NCI-H526 (cell line): ENCODE measurements at places on chromosomes 1 and 21.
A peak's percentile ranks its signal among the peaks of the same experiment; 100 is the strongest.

- peak; percentile 21 for DNase-seq
Measured at GRCh38 chr1:188128761-188129160, 1300.0 kb downstream of the PLA2G4A start.

DNA sequence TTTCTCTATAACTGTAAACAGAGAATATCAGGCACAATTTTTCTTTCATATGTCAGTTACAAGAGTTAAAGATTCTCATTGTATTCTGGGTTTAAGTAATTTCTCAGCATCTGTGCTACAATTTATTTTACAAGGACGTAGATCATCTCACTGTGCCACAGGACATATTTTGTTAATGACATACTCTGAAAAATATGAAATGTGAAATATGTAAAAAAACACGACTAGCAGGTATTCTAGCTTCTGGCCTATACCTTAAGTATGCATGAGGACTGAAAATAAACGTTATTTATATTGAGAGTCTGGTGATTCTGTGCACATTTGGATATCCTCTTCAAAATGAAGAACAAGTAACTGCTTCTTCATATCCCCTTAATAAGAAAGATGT lies 308.8 kb downstream of the BRINP3 start:
- no peak for DNase-seq

GRCh38 chr1:9100471-9101043 lies 28.3 kb downstream of the GPR157 start:
- DNase-seq: no peak

GRCh38 chr1:9782116-9782751 lies 41.5 kb downstream of the CLSTN1 start:
- DNase-seq: no peak

GRCh38 chr1:60223158-60223557 lies 149.6 kb upstream of the C1orf87 start:
- no peak for DNase-seq

DNA sequence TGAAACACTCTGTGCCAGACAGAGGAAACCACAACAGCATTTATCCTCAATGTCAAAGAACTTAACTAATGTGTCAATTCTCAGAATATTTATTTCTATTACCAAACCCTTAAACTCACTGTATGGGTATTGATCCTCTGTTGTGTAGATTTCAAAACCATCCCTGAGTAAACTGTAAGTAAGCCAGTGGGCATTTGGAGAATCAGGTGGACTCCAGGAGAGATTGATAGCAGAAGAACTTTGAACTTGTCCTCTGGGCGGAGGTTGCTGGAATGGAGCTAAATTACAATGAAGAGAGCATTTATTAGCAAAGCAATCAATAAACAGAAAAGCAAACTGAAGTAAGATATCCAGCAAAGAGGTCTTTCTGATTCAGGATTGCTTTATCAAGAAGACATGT lies 216.1 kb downstream of the USH2A start:
- no peak for DNase-seq

DNA sequence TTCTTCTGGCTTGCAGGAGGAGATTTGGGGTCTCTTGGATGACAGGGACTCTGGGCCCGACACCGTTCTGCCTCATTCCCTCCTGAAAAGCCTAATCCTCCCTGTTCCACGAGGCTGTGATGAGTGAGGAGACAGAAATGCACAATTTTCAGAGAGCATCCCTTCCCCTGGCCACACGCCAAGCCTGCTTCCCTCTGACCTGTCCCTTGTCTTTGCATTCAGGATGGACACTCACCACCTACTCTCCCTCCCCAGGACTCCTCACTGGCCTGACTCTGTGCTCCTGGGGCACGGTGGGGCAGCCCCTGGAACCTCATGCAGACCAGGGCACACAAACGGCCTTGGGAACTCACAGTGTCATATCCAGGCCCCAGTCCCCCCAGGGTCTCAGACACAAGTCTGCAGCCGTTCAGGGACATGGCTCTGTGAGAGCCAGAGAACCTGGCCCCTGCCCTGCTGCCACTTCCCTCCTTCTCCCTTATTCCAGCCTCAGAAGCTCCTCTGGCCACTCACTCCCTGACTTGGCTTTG lies 3.5 kb upstream of the PRAMEF12 start:
- no peak for DNase-seq

DNA sequence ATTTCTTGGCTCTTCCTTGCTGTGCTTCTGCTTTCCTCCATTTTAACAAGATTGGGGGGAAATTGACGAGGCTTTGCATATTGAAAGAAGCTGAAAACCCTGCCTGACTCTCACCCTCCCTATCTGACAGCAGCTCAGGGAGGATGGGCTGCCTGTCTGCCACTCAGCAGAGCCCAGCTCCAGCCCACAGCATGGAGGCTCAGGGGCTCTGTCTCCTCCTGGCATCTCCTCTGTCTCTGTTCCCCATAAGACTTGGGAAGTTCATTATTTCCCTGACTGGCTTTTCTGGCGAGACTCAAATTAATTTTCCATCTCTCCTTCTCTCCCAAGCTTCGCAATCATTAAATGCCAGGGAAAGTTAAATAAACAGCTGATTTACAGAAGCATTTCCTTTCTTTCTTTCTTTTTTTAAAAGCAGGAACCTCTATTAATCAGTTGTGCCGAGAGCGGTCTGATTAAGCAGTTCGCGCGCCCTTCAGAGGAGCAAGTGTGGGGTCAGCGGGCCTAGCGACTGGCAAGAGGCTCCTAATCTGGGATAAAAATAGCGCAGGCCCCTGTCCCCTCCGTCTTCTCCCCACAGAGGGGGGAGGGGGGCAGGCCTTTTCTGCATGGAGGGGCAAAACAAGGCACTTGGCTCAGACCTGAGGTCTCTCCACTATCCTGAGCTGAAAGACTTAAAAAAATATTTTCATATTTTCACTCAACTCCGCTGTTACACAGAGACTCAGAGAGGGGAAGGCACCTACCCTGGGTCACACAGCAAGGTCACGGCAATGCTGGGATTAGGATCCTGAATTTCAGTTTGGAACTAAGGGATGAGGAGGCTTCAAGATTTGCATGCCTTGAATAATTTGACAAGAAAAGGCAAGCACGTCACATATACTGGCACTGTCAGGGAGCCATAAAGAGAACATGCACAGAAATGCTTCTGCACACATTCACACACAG lies 170.4 kb downstream of the ACTL8 start:
- DNase-seq: peak; percentile 36

DNA sequence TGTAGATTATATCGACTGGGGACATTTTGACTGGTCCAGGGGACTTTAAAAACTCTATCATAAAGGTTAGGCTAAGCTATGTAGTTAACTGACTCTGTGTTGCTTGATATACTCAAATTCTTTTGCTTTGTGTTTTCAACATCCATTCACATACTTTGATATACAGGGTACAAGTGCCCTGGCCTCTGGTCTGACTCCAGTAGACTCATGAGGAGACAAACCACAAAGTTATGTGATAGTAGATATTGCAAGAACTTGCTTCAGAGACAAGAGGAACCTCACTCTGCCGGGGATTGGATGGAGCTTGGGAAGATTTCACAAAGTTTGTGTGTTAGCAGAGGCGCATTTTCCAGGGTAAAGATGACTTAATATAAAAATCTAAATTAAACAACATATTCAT lies 1.3 kb downstream of the GORAB start:
- DNase-seq: no peak

GRCh38 chr1:228986093-228986904 lies 251.0 kb downstream of the RHOU start:
- no peak for DNase-seq

GRCh38 chr1:30300669-30301068 lies 422.7 kb downstream of the MATN1 start:
- DNase-seq: no peak

DNA sequence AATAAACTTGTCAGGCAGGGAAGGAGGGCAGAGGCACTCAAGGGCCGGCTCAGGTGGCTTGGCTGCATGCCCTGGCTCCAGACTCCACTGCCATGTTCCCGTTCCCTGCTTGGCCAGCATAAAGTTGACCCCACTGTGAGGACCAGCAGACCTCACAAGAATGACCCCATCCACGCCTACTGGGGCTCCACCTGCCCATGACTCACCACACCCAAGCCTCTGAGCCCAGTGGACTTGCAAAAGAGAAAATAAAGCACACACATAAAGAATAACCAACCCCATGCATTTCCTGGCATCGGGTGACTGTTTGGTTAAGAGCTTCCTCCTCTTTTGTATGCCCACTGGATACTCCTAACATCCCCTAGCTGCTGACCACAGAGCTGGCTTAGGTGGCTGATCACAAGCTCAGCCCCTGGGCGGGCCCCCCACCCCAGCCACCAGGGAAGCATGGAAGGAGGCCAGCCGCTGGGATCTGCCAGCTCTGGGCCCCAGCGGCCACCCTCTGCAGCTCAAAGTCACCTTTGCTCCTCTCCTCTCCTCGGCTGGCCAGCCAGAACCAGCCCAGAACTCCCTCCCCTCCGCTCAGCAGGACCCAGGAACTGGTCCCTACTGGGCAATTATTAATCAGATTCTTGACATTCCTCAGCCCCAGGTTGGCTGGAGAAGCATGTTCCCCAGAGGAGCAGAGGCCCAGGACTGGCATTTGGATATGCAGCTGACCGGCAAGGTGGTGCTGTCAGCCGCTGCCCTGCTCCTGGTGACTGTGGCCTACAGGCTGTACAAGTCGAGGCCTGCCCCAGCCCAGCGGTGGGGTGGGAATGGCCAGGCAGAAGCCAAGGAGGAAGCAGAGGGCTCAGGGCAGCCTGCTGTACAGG lies at the start of gene KLHDC7A:
TSS of gene KLHDC7A (plus strand) at position 616 of the 875 bp plus-strand sequence. CDS start at position 668, 52 bp downstream.
- DNase-seq: peak; percentile 81

DNA sequence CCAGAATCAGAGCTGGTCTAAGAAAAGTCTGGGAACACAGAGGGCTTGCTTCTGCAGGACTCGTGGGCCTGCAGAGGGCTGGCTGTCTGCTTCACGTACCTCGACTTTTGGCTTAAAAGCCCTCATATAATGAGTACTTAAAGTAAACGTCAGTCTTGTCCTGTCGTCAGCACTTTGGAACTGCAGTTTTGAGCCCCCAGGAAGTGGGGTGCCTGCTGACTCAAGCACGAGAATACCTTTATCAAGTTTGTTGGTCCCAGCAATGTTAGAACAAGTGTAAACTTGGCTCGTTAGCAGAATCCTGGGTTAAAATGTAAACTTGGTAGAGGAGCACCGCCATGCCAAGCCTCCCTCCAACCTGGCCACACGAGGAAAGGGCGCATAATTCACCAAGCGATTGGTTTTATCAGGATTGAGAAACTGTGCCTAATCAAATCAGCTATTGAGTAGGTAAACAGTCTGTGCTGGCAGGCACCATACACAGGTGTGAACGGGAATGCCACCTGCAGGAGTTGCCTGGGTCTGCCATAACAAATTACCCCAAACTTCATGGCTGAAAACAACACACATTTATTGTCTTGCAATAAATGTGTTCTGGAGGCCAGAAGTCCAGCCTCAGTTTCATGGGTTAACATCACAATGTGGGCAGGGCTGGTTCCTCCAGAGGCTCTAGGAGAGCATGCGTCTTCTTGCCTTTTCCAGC lies 45.0 kb upstream of the FHAD1 start:
- peak; percentile 45 for DNase-seq

DNA sequence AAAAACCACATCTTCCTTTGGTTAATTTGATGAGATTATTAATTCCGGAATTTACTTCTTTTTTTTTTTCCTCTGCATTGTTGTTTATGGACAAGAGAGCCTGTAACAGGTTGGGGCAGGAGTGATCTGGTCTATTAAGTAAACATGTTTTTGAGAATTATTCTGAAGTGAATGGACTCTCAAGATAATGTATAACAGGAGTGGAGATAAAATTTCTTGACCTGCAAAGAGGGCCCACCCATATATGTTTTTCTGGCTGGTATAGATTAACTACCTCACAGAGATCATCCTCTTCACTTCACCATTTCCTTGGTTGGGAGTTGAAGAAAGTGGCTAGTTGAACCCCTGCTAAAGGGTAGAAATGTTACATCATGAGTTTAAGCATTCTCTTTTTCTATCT lies 10.7 kb downstream of the DDI2 start:
- DNase-seq: no peak

- DNase-seq: no peak
Measured at GRCh38 chr1:222970040-222970439, 155.2 kb downstream of the DISP1 start.

- DNase-seq: no peak
Measured at GRCh38 chr1:29186707-29187106, 5.0 kb upstream of the SRSF4 start.

DNA sequence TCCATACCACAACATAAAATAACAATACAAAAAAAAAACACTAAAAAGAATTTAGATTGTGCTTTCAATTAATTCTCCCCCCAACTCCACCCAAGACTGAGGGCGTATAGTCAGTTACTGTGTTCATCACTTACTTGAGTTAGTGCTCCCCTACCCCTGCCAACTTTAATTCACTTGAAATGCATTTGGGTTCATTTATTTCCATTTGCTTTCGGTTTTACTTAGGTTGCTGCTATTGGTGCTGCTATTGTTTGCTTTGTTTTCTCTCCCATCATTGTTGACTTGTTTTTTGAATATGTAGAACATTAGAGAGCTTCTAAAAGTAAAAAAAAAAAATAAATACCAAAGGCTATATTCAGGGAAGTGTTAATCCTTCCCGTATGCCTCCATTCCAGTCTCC lies 10.7 kb upstream of the CYYR1 start:
- DNase-seq: no peak

GRCh38 chr1:32780005-32780404 lies 37.2 kb downstream of the YARS1 start:
- DNase-seq: no peak

DNA sequence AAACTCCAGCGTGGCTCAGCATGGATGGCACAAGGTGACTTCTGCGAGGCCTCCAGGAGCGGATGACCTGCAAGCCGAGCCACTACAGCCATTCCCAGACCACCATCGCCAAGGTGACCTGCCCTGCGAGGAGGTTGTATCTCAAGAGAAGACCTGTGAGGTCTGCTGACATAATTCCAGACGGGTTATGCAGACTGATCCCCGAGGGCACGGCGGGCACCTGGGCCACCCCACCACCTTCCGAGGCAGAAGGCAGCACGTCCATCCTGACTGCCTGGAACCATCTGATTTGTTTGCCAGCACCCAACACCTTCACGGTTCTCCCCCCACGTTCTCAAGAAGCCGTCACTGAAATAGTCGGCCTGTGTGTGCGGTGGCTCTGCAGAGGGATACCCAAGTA lies 56.8 kb upstream of the CNTN2 start:
- no peak for DNase-seq

GRCh38 chr1:243837907-243838535 lies 12.0 kb downstream of the AKT3 start:
- DNase-seq: no peak

GRCh38 chr1:172724765-172725613 lies 66.1 kb downstream of the FASLG start:
- no peak for DNase-seq

DNA sequence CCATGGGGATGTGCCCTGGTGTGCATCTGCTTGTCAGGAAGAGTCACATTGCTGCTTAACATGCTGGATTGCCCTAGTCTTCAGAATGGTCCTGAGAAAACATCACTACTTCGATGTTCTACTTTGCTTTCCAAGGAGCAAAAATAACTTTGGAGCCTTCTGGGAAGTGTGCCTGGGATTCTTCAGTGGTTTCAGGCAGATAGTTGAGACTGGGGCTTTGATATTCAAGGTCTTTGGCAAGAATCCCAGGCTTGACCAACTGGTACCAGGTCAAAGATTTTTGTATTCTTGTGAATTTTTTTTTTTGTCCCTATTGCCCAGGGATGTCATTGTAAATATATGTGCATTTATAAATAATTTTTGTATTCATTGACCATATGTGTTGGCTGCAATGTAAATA lies 51.4 kb downstream of the LRIG2 start:
- DNase-seq: no peak

- DNase-seq: no peak
Measured at GRCh38 chr21:41438425-41439113, 12.5 kb downstream of the MX1 start.

- DNase-seq: no peak
Measured at GRCh38 chr1:60936163-60936562, 146.2 kb upstream of the NFIA start.
